Left renal pelvis (tissue), 4 donors: ENCODE measurements at places on chromosomes 12 and 14.

- no peak for DNase-seq
These were observed 71.7 kb downstream of the PTPRO start for GRCh38 chr12:15393995-15394394.

DNA sequence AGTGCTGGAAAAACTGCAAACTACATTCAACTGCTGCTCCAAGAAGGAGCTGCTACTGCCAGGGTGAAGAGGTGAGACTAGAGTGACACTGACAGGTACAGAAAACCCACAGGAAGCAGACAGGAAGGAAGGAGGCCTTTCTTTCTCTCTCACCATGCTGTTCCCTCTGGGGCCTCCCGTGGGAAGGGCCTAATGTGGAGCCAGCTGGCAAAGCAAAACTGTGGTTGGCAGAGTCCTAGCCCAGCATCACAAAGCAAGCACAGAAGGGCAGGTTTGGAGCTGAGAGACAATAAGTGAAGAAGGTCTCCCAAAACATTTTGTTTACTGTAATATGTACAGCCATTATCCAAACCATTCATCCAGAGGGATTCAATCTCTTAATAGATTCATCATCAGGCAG, 122.5 kb upstream of the MAX start:
- DNase-seq = no peak

DNA sequence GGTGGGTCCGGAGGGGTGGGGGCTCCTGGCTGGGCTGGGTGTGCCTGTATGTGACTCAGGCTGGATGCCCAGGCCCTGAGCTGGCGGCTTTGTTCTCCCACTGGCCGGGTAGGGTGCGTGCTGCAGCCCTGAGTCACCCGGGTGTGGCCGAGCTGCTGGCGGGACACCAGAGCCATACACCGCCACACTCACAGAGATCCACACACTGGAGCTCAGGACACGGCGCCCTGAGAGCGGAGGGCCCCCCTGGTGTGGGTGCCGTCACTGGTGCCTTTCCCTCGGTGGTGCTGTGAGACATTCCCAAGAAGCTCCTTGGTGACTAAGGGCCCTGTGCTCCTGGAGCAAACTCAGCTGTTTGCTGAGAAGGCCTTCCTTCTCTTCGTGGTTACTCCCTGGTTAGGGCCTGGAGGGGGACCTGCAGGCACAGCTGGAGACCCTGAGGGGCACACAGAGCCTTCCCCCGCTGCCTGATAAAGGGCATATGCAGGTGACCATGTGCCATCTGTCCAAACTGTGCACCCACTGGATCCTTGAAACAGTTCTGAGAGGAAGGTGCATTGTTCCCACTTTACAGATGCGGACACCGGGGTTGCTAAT, 44.3 kb downstream of the KRT80 start:
- DNase-seq = no peak

DNA sequence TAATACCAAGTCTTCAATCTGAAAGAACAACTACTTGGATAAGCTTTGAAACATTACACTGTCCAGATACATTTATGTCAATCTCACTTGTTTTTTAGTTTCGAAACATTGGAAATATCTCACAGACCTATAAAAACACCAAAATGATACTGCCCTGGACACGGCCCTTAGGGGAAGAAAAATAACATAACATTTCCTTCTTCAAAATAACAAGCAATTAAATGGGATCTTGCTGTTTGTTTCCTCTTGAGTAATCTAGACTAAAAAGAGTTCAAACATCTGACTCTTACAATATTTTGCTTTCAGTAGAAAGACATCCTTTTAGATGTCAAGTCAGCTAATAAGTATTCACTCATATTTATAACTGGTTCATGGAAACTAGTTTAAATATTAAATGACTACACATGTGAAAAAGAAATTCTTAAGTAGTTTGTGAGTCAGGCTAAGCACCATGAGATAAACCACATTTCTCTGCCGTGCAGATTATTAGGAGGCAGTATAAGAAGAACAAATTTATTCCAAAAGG, 87.5 kb downstream of the EPS8 start:
- DNase-seq = no peak

DNA sequence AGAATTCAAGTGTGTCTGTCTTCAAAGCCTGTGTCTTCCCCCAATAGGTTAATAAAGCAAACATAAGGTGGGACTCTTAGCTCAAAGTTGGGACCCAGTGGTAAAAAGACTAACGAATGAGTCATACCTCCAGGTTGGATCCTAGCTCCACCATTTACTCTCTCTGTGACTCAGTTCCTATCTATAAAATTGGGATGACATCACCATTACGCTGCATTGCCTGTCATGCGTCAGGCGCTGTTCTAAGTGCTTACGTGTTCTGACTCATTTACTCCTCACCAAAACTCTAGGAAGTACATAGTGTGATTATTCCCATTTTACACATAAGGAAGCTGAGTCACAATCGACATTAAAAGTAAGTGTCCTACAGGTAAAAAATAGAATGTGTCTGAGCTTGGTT, 915.8 kb downstream of the VRK1 start:
- no peak for DNase-seq

DNA sequence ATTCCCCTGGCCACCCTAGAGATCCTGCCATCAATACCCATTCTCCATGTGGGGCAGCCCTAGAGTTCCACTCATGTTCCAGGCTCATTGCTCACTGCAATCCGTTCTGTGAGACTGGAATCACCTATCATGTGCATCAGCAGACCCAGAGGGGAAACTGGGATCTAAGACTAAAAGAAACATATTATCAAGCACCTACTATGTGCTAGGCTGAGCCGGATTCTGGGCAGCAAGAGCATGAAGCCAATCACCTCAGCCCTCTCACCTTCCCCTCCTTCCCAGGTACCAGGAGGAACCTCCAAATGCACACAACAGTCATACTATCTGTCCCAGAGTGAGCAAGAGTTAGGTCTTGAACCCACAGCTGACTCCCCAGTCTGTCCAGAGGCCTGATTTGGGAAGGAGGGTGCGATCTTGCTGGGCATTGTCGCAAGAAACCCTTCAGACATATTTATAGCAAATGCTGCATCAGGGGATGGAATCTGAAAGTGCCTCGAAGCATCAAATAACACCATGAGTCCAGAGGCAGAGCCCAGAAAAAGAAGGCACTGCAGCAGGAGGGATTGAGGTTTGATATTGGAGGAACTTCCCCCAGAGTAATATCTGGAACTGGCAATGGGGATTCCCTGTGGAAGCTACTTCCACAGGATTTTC, 6.7 kb upstream of the CACNB3 start:
- no peak for DNase-seq

GRCh38 chr14:89957791-89958190, 2.1 kb downstream of the TDP1 start:
- no peak for DNase-seq

- DNase-seq = no peak
These were observed 26.0 kb downstream of the DDHD1 start for GRCh38 chr14:53127151-53127550.

GRCh38 chr12:14777271-14777670, 26.0 kb downstream of the WBP11 start:
- no peak for DNase-seq

DNA sequence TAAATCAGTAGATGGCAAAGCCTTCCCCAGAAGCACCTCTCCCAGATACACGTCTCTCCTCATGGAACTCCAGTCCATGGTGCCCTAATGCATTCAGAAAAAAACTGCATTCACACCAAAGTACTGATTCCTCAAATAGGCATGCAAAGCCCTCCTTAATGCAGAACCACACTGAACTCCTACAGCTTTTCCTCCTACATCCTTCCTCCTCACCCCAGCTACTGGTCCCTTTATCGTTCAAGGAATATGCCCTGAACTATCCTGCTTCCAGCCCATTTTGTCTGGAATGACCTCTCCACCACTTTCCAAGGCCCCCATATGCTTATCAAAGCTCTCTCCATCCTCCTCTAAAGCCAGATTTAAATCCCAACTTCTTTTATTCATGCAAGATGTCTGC, 21.3 kb downstream of the SMUG1 start:
- no peak for DNase-seq

DNA sequence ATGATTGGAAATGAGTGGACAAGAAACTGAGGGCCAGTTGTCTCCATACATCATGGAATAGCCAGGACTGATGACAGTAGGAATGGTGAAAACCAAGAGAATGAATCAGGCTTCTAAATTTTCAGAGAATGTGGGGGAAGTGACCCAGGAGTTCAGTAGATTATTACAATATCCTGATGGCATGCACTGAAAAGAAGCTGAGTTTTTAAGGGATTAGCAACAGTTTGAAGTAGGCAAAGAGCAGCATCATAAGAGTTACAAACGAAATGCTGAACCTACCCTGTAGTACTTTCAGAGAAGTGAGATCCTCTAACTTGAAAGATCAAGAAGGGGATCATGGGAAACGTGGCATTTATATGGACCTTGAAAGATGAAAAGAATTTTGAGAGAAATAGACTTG, 13.2 kb downstream of the SLC2A14 start:
- no peak for DNase-seq

DNA sequence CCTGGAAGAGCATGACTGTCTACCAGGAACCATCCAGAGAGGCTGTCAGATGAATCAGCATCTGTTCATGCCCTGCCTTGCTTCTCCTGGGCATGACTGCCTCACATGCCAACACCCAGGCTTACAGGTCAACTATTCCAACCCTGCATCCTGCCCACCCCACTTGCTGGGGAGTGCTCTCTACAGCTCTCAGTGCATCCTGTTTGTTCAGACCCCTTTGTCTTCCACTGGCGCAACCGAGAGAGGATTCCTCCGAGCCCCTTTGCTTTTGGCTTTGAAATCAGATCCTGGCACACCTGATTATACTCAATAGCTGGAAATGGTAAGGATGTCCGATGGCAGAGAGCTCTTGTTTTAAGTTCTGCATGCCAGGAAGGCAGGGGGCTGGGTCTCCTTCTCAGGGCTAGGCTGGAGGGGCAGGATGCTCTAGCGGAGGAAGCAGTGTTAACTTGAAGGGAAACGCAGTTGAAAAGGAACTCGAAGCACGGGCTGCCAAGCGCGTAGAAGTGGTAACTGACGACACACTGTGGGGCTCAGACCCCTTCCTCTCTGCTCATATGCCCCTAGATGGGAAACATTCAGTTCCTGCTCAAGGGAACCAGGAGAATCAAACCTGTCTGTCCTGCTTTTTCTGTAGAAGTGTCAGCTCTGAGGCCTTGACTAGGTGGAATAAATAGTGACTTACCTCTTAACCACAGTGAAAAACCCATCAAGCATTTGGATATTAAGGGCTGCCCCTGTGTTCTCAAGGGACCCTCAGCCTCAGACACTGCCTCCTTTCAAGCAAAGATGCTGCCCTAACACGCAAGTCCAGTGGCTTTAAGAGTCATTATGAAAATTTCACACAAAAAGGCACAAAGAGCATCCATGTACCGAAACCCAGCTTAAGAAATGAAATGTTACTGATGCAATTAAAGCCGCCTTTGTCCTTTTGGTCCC, 297.5 kb downstream of the ZFP36L1 start:
- DNase-seq = no peak

DNA sequence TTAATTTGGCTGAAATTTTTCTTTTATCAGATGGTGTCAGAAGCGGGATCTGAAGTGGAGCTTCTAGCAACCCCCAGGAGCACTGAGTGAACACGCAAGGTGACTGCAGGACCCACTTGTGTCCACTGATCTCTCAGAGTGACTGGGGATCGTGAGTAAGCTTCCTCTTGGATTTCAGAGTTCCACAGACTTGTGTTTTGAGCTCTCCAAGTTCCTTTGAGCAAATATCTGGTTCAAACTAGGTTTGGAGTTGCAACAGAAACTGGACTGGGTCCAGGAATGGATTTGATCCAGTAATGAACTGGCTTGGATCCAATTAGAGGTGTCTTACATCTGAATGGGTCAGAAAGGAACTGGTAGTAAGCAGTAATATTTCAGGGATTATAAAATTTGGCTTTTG, 24.7 kb upstream of the B4GALNT1 start:
- DNase-seq = no peak

GRCh38 chr12:107244584-107244983, 151.2 kb upstream of the CRY1 start:
- DNase-seq = no peak

- no peak for DNase-seq
These were observed 91.9 kb upstream of the DHRS4 start for GRCh38 chr14:23861666-23862065.
